ENCODE measurements at places on chromosomes 2 and 18. TPM values are rescaled to one million over a fixed set of nuclear protein-coding genes. Genes with fewer than 3 reads are reported as not detected.

The PIGN gene
- 16.3 TPM for polyA plus RNA-seq

The GALNT5 gene
- 1.7 TPM for polyA plus RNA-seq

The RAB12 gene
- polyA plus RNA-seq: 54.8 TPM

The CHST9 gene
- polyA plus RNA-seq: 0.10 TPM

The GLI2 gene
- polyA plus RNA-seq: 10.8 TPM

Measured in hindlimb muscle (tissue), 1 donor.